ENCODE measurements at places on chromosomes 3 and 15.

DNA sequence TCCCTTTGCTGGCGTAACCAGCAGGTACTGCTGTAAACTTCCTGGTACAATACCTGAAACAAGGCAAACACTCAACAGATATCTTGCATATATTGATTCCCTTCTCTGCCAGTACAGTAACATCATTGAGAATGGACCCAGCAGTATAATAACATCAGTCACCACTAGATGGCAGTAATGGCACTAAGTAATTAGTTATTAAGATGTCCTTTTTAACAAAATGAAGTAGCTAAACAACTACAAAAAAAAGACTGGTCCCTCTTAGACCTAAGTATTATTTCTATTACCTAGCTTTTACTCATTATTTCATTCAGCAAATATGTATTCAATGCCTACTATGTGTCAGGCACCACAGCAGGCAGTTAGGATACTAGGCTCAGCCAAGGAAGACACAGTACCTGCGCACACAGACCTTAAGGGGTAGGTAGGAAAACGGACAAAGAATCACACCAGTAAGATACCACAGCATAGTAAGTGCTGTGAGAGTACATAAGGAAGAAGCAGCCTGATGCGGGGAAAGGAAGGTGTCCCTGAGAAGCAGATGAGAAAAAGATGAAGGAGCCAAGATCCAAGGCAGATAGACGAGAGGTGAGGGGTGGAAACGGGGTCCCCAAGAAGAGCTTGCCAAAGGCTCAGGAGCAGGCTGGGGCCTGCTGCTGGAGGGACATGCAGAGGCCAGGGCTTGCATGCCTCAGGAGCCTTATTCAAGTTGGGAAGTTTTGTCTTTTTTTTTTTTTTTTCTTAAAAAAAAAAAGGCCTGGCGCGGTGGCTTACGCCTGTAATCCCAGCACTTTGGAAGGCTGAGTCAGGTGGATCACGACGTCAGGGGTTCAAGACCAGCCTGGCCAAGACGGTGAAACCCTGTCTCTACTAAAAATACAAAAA lies 102.7 kb upstream of the CHD2 start:
- no peak for DNase-seq

DNA sequence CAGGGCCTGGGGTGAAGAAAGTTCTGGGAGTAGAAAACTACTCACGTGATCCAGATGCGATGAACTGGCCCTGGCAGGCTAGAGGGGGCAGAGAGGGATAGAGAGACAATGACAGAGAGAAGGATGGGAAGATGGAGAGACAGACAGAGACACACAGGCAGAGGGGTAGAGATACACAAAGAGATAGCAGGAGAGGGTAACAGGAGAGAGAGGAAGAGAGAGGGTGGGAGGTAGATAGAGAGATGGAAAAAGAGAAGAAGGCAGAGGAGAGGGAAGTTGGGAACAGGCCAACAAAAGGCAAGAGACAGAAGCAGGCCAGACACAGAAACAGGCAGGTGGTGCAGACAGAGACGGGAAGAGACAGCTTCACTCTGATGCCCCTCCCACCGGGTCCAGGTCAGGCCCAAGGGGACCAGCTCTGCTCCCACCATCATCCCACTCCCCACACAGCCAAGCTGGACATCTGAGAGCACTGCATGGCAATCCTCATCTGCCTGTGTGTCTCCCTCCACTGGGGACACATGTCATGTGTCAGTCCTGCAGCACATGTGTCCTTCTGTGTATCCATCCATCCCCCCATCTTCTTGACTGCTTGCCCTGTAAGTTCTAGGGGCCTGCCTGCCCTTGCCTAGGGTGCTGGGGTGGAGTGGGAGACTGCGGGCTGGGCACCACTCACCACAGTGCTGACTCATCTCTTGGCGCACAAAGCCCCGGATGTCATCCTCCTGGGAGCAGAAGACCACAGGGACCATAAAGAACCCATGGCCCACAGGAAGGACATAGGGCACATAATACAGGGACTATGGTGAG lies 2.2 kb upstream of the UCN2 start:
- DNase-seq: no peak

DNA sequence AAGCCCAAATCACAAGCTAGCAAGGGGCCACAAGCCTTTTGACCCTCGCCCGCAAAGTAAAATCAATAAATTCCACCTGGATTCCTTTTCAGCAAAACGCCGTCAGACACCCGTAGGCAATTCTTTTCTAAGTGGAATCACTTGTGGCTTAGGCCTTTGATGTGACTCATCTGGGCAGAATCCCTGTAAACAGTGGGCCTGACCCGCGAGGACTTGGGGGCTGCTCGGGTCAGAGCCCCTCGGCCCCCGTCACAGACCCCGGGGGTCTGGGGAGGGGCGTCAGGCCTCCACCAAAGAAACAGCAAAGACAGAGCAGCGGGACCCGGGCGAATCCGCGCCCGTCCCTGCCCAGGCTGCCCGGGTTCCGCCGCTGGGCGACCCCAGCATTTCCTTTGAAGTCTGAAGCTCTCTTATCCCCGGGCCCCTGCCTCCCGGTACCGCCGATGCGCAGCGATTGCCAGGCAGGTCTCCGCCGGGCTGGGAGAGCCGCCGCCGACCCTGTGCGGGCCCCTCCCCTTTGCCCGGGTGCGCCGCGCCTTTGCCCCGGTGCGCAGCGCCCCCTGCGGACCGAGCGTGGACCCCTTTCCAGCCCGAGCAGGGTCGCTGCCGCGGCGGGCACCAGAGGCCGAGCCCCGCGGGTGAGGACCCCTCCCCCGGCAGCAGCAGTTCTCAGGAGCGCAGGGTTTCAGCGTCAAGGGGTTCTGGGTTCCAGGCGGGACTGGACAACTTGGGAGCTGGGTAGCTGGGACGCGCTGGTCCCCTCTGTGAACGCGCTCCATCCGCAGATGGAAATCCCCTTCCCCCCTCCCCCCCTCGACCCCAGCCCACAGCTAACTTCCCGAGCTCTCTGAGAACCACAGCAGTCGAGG lies 178.3 kb downstream of the UACA start:
- DNase-seq: peak; percentile 14

GRCh38 chr3:12549971-12550760 lies 4.9 kb upstream of the MKRN2OS start:
- no peak for DNase-seq

DNA sequence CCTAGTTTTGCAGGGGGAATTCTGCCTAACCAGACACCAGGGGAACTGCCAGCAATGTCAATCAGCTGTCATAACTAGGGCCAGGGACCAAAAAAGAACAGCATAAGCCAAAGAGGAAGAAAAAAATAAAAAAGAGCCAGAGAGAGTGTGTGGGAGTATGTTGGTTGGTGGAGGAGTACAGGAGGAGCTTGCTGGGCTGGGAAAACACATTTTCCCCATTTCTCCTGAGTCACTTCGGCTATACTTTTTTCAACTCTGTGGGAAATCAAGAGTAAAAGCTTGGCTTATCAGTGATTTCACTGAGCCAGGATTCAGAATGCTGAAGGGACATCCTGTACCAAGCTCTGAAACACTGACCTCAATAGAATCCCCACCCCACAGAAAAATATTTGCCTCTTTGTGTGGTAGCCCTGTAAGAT lies 144.7 kb upstream of the DPH6 start:
- no peak for DNase-seq

DNA sequence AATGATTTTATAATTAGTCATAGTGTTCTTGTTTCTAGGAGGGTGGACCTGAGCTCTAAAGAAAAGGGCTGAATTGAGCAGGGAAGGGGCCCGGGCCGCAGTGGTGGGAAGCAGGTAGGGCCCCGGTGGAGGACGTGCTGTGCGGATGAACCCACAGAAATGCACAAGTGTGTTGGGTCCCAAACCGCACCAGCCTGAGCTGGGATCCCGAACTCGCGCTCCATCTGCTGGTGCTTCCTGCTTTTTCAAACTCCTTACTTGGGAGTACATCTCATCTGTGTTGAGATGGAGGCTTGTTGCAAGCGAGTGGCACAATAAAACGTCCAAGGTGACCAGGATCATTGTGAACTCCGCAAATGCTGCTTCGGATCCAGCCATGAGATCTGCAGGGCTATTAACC lies 244.8 kb upstream of the IGF1R start:
- DNase-seq: no peak

- no peak for DNase-seq
Measured at GRCh38 chr3:158403013-158403412, 168.0 kb upstream of the MLF1 start.

All from stimulated activated CD8-positive, alpha-beta memory T cell treated with anti-CD3 and anti-CD28 coated beads, Interleukin-4, amount 100 ng/mL, for 1 hour (primary cell).